A549 (cell line): ENCODE measurements at places on chromosomes 12 and 14. TPM values are rescaled to one million over a fixed set of nuclear protein-coding genes. Genes with fewer than 3 reads are reported as not detected.
A peak's percentile ranks its signal among the peaks of the same experiment; 100 is the strongest.

The CCDC184 gene
- polyA plus RNA-seq, result 1.2 to 1.6 TPM (median 1.5 TPM) in 3 replicates

DNA sequence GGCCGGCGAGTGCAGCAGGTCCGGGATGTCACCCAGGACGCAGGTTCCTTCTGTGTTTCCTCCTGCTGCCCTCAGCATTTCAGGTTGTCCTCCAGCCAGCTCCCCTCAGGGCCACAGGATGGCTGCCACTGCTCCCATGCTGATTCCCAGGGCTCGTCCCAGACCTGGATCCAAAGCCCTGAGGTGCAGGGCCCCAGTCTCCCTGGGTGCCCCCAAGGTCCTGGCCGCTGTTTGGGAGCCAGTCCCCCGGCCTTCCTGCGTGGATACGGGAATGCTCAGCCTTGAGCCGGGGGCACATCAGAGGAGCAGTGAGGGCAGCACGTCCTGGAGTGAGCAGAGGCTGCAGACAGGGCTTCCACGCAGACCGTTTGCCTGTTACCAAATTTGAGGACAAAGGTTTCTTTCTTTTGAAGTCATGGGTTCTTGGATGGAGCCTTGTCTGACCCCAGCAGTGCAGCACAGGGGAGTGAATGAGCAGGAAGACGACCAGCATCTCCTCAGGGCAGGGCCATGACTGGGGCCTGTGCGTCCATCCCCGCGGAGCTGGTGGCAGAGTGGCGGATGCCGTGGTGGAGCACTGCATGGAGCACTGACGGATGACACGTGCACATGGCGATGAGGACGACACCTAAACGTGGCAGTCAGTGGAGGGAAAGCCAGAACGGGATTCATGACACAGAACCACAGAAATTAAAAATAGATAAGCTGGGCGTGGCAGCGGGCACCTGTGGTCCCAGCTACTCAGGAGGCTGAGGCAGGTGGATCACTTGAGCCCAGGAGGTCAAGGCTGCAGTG, 12.5 kb upstream of the CACNA2D4 start:
- DNase-seq, result no peak

DNA sequence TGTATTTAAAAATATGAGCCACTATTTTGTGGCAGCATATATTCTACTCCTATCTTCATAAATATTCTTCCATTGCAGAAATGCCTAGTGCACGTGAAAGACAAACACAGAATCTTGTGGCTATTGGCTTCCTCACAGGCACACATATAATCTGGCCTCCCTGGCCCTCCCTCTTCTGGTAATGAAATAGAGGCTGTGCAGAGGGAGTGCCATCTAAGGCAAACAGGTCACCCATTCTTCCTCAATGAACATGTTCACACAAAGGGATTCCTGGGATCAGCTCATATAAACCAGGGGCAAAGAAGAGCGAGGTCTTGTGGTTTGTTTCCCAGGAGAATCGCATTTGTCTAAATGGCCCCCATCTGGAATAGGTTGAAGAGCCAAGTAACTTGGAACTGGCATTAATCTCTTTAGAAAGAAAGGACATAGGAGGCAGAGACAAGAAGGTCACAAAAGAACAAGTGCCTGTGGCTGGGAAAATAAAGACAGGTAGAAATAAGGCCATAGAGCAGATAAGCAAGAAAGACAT, 171.6 kb upstream of the PTPRQ start:
- no peak for DNase-seq

- DNase-seq, result no peak
These were observed 25.1 kb downstream of the KRT80 start for GRCh38 chr12:52166672-52167071.

- no peak for DNase-seq
These were observed 53.9 kb downstream of the DNAH10 start for GRCh38 chr12:123815968-123816367.

DNA sequence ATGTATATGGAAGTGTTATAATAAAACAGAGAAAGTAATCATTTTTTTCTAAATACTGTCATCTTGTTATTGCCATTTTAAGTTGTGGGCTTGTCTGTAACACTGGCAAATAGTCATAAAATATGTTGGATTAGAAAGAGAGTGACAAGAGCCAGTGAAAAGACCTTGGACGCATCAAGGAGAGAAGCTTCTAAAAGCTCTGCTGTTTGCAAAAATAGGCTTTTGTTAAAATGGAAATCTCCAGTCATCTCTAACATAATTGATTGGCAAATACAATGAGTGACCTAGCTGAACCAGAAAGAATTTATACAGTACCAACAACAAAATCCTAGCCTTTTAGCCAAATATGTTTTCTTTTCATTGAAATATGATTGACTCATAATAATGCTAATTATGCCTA, 245.8 kb upstream of the RMST start:
- no peak for DNase-seq

- DNase-seq, result peak; percentile 40
These were observed 98.5 kb upstream of the TMPO start for GRCh38 chr12:98416845-98417244.

DNA sequence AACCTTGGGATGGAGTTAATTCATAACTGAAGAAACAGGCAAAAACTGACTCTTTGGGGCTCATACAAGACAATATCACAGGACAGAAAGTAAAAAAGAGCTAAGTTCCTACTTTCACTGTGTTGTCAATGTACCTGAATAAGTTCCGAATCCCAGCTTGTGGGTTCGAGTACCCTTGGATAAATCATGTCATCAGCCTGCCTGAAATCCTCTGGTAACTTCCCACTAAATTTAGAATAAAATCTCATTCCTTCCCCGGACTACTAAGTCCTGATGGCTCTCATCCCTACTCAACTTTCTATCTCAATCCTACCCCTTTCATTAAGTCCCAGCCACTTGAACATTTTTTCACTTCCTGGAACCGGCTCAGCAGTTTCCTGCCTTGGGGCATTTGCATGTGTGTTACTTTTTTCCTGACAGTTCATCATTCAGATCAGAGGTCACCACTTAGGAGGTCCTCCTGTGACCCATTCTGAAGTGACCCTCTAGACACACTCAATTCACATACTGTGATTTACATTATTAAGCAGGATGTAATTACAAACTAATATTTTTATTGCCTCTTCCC, 12.7 kb downstream of the ERP29 start:
- DNase-seq, result no peak

GRCh38 chr12:49827401-49828099, 663 bp downstream of the NCKAP5L start:
- DNase-seq, result peak; percentile 80

- DNase-seq, result peak; percentile 81
These were observed 10.3 kb downstream of the EXOC3L4 start for GRCh38 chr14:103104654-103105452.
